ENCODE measurements at places on chromosomes 16 and 17.
A peak's percentile ranks its signal among the peaks of the same experiment; 100 is the strongest.

GRCh38 chr17:45907750-45908395 is 13.5 kb downstream of the MAPT start:
- no peak for DNase-seq

DNA sequence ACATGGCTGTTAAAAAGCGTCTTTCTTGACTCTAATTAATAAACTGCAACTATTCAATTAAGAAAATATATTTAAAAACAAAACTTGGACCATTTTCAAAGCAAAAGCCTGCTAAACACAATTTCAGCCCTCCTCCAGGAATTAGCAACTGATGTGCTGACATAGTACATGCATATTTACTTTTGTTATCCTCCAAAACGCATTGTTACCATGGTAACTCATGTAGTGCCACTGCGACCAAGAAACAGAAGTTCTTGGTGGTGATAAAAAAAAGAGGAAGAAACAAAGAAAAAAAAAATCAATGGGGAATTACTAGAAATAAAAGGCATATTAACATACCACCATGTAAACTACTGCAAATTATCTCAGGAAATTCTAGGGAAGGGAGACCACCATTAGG is 793.4 kb upstream of the CDH8 start:
- DNase-seq, result no peak

DNA sequence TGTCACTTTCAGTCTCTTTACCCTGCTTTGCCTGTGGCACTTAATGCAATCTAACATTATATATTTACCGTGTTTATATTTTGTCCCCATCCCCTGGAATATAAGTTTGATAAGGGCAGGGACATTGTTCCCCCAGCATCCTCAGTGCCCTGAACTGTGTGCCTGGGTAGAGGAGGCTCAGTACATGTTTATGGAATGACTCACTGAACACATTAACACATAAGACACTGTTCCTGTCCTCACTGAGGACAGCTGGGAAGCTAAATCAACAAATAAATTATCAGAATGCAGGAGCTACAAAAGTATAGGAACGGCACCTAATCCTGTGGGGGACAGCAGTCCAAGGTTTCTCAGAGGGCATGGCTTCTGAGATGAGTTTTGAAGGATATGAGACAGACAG is 27.8 kb downstream of the GRIN2A start:
- no peak for DNase-seq

DNA sequence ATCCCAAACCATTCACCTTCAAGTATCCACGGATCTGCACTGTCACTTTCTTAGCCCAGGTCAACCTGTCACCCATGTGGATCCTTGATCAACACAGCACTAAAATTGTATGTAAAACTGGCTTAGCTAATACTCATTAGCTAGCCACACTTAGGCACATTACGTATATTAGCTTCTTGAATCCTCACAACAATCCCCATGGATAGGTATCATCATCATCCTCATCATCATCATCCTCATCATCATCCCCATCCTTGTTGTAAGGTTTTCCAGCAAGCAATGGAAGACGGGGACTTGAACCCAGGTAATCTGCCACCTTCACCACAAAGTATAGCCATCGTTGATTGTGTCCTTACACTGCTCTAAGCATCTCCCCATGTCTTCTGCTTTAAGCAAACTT is 184.3 kb downstream of the XYLT1 start:
- no peak for DNase-seq

GRCh38 chr17:1377334-1377733 is 22.7 kb downstream of the YWHAE start:
- DNase-seq, result no peak

GRCh38 chr17:47870056-47870455 is 19.1 kb upstream of the SP6 start:
- no peak for DNase-seq

GRCh38 chr17:40564195-40564882 is 933 bp downstream of the CCR7 start:
- DNase-seq, result no peak

GRCh38 chr16:72905581-72905980 is 142.3 kb downstream of the ZFHX3 start:
- DNase-seq, result no peak

GRCh38 chr17:61849674-61850073 is 13.7 kb downstream of the BRIP1 start:
- no peak for DNase-seq

GRCh38 chr16:30065943-30066760 is 592 bp downstream of the ALDOA start:
- no peak for DNase-seq

DNA sequence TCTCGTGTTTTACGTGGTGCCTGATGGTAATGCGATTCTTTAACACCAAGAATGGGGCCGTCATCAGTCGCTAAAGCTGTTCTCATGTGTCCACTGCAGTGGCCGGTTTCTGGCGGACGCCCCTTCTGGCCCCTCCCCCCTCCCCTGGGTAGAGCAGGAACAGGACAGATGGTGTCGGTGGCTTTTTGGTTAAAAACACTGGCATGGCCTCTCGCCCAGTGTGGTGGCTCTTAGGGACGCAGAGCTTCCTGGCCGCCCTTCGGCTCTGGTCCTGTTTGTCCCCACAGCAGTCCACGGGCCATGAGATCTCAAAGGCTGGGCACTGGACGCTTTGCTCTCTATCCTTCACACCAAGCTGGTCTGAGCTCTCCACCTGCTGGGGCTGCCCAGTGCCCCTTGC is 151.8 kb downstream of the BANP start:
- DNase-seq, result no peak

DNA sequence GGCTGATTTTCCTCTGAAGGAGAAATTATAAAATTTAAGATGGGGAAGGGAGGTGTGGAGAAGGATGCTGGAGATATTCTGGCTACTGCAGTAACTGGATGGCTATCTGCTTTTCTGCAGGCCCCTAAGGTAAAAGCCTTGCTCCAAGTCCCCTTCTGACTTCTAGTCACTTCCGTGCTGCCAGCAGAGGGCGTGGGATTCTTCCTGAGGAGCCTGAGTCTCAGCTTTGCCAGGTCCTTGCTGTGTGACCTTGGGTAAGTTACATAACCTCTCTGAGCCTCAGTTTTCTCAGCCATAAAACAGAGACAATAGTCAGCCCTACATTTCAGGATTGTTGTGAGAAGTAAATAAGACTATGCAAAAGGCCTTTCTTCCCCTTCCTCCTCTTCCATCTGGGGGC is 24.3 kb upstream of the TMEM220 start:
- DNase-seq, result no peak

- no peak for DNase-seq
Observed at GRCh38 chr17:50767446-50767845, at the start of gene ANKRD40CL. ANKRD40CL (minus strand) TSS chr17:50767518; CDS start chr17:50766913, 605 bp downstream.

- no peak for DNase-seq
Observed at GRCh38 chr17:32148351-32148750, 6.0 kb downstream of the RHOT1 start.

GRCh38 chr16:67237396-67238277 is 9.6 kb downstream of the FHOD1 start:
- no peak for DNase-seq

- DNase-seq, result no peak
Observed at GRCh38 chr17:44304651-44305050, 3.8 kb upstream of the RUNDC3A start.

DNA sequence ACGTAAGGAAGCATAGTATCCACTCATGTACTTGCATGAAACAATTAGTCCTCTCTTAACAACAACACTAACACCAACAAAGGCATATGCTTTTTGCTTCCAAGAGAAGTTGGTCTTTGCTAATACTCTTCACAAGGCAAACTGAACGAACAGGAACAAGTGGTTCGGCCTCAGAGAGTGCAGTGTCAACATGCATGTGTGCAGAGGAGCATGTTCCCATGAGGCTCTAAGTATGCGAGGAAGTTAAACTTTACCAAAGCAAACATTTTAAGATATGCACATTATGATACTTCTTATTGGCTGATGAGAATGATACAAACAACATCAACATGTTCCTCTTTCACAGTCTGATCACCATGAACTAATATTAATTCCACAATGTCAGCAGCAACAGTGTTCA is 285.3 kb upstream of the IRX5 start:
- no peak for DNase-seq

DNA sequence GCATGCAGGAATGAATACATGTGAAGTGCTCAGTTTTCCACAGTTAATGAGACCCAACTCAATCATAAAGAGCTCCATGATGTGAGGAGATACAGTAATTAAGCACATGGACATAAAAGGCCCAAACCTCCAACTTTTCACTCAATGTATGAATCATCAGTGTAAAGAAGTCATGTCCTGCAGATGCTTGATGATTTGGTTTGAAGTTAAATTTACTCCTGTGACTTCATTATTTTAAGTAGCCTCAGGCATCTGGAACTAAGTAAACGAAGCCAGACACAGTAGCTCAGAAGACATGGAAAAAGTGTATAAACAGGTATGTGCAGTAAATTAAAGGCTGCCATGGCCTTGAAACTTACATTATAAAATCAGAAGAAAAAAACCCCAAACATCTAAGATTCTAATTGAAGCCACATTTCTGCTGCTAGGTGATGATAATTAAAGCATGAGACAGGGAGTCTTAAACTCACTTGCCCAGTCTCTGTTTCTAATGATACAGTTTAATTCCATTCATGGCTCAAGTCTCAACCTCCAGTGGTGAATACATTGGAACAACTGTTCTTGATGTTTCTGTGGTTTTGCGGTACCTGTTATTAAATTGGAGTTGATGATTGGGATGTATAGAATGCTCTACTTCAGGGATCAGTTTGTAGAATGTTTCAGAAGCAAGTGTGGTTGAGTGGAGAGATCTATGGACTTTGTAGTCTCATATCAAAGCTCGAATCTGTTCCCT is 28.9 kb upstream of the CCL2 start:
- DNase-seq, result no peak

DNA sequence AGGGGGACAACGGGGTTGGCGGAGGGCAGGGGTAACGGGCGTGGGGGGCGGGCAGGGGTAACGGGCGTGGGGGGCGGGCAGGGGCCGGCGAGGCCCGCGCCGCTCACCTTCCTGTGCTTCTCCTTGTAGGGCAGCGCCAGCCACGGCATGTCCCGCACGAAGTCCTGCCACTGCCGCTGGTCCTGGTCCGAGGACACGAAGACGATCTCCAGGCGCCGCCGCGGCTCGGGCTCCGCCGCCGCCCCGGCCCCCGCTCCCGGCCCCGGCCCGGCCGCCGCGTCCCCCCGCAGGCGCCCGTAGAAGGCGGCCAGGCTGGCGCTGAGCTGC is 401 bp downstream of the NXN start:
- no peak for DNase-seq

DNA sequence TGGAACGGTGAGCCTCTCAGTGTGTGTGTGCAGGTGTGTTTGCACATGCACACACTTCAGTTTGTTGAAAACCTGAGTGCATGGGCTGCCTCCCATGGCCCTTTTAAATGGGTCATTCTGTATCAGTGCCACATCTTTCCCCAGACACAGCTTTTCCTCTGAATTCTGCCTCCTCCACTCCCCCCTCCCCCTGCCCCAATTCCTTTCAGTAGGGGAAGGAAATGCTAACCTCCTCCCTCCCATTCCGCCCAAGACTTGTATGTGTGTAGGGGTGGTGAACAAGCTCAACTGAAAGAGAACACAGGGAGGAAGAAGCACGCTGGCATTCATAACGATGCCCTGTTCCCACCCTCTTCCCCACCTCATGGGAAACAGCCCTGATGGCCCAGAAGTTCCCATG is 34.3 kb downstream of the C17orf75 start:
- DNase-seq, result no peak

DNA sequence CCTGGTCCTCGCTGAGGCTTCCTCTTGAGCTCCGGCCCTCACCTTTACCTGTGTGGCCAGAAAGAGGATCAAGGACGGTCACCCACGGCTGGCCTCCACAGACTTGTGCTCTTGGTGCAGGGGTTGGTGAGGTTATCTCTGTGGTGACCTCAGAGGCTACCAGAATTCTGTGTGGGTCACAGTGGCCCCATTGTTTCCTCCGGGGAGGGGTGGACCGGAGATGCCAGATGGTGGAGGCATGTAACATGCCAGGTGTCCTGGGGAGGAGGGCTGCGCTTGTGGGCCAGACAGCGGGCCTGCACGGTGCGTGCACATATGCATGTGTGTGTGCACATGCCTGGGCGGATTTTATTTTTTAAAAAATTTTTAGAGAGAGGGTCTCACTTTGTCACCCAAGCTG is 6.3 kb downstream of the SGCA start:
- DNase-seq, result no peak

DNA sequence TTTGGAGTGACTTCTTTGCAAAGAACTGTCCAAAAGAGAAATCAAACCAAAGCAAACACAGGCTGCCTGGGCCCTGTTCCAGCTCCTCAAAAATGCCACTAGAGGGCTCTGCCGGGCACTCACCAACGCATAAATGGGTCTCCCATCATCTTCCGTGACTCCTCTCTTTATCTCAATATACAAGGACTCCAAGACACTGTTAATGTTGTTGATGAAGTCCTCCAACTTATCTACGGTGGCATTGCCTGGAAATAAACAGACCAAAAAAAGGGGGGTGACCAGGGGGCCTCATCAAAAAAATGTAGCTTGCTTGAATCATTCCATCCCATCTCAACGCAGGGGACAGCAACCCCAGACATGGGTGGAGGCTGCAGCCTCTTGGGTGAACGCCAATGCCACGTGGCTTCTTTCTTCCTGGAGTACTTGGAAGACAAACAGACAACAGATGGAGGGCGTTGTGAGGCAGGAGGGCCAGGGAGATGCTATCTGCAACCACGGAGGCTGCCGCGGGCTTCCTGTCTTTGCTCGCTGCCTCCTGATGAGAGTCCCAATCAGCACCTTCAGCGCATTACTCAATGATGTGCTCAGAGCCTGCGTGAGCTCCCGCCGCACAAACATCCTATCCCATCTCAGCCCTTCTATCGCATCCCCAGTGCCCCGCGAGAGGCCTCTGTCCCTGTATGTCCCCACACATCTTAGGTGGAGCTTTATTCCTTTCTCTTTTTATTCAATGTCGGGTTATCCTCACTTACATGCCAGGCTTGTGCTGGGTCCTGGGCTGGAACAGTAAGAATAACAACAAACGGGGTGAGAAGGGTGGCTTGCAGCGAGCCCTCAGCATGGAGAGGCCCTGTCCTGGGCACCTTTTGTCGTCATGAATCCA is 32.0 kb downstream of the KDM8 start:
- DNase-seq, result peak; percentile 83

- no peak for DNase-seq
Observed at GRCh38 chr16:9095656-9096397, 4.4 kb downstream of the HAPSTR1 start.

All from hippocampal formation (tissue), 2 donors.